Activated T-cell treated with anti-CD3 and anti-CD28 coated beads for 48 hours (primary cell): ENCODE measurements at places on chromosomes 1 and 21.

- DNase-seq = no peak
These were observed 70.7 kb downstream of the PGM1 start for GRCh38 chr1:63663873-63664272.

DNA sequence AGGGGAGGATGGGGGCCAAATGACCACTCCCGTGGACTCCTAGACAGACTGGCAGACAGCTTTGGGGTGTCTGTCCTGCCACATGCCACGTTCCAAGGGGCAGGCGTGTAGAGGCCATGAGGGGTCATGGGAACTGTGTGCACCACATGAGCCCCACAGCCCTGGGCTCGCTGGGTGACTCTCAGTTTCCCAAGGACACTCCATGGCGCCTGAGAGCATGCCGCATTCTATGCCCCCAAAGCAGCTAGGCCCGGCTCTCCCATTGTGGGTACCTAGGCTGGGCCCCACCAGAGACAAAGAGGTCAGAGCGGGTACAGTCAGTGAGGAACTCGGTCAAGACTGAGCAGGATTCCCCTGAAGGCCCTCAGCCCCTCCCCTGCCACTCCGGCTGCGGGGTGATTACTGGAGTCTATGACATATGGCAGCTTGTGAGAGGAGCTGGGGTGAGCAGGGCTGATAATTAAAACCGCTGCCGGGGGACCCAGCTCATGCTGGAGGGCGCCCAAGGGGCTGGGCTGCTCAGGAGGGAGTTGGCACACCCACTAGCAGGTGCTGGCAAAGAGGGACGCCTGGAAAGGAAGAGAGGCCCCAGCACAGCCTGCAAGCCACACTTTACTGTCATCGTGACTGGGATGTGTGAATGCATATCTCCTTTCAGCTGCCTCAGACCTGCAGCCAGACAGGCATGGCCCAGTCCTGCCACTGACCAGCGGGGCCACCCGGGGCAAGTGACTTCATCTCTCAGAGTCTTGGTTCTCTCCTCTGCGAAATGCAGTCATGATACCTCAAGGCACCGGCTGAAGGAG lies 8.4 kb downstream of the LRP8 start:
- DNase-seq = no peak

DNA sequence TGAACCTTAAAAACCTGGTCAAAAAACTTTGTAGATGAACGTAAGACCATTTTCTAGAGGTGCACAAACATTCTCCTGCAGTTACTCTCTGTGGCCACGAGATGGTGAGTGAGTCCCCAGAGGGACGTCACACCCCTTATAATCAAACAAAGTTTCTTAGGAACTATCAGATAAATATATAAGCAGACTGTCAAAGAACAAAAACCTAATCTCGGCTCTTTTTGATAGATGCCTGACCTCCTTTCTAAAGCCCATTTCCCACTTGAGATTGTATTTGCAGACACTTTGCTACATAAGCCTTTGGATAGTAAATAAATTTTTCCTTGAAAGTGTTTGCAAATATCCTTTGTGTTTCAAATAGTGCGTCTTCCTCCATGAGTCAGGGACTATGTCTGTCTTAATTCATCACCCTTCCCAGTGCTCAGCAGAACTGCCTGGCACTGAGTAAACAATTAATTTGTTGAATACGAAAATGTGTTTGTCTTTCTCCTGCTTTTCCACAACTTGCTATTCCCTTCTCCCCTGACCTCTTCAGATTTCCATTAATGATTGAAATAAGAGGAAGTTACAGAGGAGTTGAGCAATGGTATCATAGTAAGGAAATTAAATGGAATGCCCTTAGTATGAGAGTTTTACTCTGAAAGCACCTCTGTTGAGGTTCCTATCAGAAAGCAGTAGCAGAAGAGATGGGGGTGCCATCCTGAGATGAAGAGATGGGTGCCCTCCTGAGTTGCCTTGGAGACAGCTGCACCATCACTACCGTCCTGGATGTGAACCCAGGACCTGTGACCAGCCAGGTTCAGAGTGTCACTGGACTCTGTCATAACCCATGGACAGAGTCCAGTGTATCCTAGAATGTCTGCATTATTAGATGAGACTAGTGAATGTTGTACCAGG lies 57.8 kb upstream of the RAVER2 start:
- DNase-seq = no peak

- no peak for DNase-seq
These were observed 28.3 kb upstream of the RAB3GAP2 start for GRCh38 chr1:220300442-220301121.

GRCh38 chr1:117710710-117711109 lies 104.9 kb downstream of the TENT5C start:
- no peak for DNase-seq

GRCh38 chr1:212852105-212852688 lies 4.7 kb upstream of the SPATA45 start:
- DNase-seq = no peak

DNA sequence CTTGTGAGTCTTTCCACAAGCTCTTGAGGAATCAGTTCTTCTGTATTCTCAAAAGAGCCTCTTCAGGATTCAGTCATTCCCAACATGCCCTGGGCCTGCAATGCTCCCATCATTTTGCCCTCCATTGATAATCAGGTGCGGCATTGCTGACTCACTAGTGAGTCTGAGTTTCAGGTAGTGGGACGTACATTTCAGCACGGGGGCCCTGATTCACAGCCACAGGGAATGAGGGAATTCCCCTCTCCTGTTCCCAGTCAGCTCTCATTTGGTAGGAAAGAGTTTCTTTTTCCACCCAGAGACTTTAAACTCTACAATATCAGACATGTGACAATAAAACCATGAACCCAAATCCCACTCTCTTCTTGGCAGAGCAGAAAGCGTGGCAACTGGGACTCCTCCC lies 3.7 kb upstream of the IRF6 start:
- DNase-seq = no peak

GRCh38 chr1:22224091-22224490 lies 81.2 kb upstream of the WNT4 start:
- DNase-seq = no peak

DNA sequence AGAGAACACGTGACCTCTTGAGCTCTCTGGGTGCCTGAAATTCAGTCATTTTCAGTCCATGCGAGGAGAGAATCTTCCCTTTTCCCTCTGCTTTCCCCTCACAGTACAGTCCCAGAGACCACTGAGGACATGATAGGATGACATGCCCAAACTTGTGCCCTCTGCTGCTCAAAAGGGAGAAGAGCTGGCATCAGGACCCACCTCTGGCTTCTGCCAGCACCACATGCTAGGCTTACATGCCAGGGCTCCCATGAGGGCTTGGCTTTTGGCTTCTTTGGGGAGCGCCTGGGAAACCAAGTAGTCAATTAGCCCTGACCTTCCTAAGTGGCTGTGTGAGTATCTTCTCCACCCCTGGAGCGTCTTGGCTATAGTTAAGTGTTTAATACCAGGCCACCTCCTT lies 13.8 kb upstream of the KCNQ4 start:
- no peak for DNase-seq

- no peak for DNase-seq
These were observed 158.8 kb upstream of the NFIA start for GRCh38 chr1:60923389-60924087.

GRCh38 chr1:6249739-6250689 lies 6.0 kb downstream of the HES3 start:
- DNase-seq = no peak

DNA sequence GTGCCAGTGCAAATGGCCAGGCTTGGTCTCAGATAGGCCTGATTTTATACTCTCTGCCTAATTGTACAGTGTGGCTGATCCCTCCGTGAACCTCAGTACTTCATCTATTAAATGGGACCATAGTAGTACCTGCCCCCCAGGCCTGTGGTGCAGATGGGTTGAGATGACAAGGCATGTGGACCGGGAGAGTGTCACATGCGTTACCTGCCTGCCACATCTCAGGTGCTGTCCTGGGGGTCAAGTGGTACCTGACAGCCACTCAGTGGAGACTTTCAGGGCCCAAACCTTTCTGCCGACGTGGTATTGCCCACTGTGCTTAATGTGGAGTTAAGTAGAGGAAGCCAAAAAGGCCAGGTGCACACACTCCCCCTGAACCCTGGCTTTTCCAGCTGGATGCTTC lies 197.3 kb downstream of the FOXD2 start:
- DNase-seq = no peak

DNA sequence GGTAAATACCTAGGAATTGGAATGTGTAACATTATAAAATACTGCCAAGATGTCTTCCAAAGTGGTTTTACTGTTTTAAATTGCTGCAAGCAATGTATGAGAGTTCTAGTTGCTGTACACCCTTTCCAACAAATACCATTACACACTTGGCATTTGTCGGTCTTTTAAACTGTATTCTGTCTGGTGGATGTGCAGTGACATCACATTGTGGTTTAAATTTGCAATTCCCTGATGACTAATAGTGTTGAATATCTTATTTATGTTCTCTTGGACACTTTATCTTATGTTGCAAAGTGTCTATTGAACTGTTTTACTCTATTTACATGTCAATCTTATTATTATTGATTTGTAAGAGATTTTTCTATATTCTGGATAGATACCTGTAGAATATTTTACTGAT lies 561.2 kb upstream of the B3GALT2 start:
- no peak for DNase-seq
